ENCODE measurements at places on chromosomes 2 and 18.

DNA sequence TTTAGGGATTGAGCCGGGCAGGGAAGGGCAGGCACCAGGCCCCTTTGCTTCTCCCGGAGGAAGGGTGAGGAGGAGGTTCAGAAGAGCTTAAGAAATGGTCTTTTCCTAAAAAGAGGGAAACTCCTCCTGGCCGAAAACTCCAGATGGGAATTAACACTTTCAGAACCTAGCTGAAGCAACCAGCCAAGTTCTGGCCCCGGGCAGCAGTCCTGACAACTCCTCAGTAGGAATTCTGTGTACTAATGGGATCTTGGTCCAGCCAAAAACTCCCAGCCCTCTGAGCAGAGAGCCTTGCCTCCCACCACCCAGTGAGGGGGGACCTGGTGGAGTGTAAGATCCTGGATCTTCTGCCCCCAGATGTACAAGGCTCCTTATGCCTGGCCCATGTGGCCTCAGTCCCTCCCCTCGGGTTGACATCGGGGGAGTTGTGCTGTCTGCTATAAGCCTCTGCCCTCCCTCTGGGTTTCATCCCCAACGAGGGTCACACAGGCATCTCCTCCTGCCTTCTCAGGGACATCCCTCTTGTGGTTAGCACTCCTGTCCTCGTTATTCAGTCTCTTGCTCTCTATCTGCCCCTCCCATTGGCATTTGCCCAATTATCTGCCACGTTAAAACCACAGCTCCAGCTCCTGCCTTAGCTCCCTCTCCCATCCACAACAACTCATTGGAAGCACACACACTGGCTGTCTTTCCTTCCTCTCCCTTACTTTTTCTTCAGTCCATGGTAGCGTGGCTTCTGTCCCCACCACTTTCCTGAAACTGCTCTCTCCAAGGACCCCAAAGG lies 184.6 kb downstream of the CYP26B1 start:
- no peak for DNase-seq

DNA sequence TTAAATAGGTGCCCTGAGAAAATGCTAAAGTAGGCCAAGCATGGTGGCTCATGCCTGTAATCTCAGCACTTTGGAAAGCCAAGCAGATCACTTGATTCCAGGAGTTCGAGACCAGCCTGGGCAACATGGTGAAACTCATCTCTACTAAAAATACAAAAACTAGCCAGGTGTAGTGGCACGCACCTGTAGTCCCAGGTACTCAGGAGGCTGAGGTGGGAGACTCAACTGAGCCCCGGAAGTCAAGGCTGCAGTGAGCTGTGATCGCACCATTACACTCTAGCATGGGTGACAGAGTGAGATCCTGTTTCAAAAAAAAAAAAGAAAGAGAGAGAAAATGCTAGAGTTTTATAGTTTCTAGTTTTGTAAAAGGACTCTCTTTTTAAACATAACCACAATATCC lies 12.0 kb downstream of the ANKRD44 start:
- DNase-seq = no peak

- DNase-seq = no peak
Measured at GRCh38 chr18:23825496-23825895, 136.2 kb downstream of the LAMA3 start.

- DNase-seq = no peak
Measured at GRCh38 chr2:32862269-32863055, 84.3 kb upstream of the LTBP1 start.

DNA sequence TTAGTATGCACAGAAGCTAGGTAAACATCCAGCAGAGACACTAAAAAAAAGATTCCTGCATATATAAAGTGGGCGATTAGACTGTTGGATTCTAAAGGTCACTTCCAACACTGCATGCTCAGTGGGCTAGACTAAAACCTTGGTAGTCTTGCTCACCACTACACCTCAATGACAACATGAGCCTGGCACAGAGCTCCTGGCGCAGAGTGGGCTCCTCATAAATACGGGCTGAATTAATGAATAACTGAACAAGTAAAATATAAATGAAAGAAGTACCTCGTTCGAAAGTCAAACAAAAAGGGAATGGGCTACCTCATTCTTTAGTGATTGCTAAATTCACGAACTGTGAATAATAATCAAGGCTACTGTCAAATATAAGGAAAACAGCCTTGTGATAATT lies 185.3 kb downstream of the STK39 start:
- no peak for DNase-seq

DNA sequence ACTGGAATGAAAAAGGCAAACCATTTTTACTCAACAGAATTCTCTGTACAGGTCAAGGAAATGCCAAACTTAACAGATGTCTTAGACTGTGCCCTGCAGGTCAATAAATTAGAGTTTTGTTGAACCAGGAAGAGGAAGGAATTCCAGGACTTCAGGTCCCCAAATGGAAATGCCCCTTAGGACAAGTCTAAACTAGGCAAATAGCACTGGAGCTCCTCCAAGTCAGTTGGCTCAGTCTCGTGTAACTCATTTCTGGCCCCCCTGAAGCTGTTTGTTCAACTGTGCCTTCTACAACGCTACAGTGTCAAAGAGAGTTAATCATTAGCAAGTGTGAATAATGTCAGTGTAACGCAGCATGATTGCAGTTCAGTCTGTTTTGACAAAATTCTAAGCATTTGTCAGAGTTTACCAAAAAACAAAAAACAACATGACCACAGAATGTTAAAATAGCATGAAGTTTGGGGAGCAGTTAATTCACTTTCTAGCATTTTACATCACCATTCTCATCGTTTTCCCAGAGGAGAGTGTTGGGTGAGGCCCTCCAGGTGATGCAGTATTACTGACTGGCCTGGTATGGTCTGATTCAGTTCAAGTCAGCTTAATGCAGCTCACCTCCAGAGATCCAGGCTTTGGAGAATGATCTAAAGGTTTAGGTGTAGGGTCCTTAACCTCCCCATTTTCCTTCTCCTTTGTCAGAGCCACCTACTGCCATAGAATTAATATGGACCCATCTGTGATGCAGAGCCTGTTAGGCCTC lies 108.1 kb downstream of the AQP4 start:
- no peak for DNase-seq

GRCh38 chr18:22207021-22207758 lies 37.8 kb downstream of the GATA6 start:
- DNase-seq = no peak

GRCh38 chr2:204971206-204971907 lies 426.1 kb downstream of the PARD3B start:
- no peak for DNase-seq

- no peak for DNase-seq
Measured at GRCh38 chr2:160474319-160474645, 19.3 kb downstream of the RBMS1 start.

GRCh38 chr2:109711230-109712122 lies 82.6 kb upstream of the RGPD5 start:
- no peak for DNase-seq

- no peak for DNase-seq
Measured at GRCh38 chr2:81648370-81648769, 1343.8 kb upstream of the LRRTM1 start.

DNA sequence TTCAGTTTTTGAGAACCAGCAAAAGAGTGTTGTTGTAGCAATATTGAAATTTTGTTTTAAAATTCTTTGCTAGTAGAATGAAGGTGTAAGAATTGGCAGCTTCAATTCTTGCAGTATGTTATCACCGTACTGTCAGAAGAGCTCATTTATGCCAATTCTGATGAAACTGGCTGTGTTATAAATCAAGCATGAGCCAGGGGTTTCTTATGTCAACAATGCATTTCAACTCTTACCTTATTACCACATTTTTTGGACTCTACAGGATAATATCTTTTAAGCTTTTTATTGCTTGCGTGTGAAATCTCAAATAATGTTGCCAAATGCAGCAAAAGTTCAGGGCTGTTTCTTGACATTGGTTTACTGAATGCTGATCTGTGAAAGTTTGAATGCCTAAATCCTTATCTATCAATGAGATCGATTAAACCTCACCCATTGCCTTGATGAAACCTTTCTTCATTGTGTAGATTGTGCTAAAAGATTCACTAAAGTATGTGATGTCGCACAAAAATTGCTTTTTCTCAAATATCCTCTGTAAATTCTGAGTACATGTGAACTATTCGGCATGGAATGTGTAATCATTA lies 1389.3 kb upstream of the ZEB2 start:
- no peak for DNase-seq

- DNase-seq = no peak
Measured at GRCh38 chr2:101161658-101162057, 10.5 kb upstream of the TBC1D8 start.

- no peak for DNase-seq
Measured at GRCh38 chr18:23453680-23454058, 582 bp downstream of the RIOK3 start.

- no peak for DNase-seq
Measured at GRCh38 chr2:190459881-190460280, 51.7 kb downstream of the MFSD6 start.

DNA sequence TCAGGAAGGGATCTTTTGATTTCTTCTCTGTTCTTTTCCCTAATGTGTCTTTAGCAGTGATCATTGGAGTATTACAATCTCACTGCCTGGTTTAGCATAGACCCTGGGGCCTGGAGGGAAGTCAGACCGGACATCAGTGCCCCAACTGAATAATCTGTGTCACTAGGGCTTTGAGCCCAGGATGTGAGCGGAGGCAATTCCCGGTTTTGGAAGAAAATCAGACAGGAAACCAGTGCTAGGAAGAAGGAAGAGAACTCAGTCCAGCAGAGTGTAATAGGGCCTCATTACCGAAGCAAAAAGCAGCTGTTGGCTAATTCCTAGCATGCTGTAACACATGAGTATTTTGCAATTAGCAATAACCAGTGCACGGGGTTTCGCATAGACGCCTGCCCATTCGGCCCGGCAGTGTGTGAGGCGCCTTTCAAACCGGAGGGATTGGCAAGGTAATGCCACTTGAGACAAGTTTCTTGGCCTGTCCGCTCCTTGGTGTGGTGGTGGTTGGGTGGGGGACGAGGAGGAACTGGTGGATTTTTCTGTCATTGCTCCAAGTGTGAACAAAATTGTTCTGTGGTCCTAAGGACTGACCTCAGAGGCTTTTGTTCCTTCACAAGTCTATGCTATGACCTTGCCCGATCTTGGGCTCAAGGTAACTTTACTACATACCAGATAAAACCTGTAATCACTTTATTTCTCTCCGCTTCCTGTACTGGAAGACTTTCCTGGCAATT lies 2.8 kb downstream of the FOSL2 start:
- peak; percentile 77 for DNase-seq

DNA sequence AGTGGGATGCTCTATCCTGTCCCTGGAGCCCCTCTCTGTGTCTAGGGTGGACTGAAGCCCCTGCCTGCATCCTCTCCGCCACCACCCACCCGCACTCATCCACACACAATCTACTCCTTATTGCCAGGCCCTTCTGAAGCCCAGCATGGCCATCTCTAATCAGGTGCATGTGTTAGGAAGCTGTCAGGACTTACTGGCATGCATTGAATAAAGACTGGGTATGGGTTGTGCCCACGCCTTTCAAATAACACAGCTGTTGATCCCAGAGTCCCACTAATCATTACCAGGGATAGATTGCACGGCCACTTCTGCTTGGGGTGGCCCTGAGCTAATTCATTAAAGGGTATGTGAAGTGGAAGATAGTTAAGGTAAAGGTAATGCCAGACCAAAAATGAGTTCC lies 88.4 kb downstream of the CABLES1 start:
- no peak for DNase-seq

DNA sequence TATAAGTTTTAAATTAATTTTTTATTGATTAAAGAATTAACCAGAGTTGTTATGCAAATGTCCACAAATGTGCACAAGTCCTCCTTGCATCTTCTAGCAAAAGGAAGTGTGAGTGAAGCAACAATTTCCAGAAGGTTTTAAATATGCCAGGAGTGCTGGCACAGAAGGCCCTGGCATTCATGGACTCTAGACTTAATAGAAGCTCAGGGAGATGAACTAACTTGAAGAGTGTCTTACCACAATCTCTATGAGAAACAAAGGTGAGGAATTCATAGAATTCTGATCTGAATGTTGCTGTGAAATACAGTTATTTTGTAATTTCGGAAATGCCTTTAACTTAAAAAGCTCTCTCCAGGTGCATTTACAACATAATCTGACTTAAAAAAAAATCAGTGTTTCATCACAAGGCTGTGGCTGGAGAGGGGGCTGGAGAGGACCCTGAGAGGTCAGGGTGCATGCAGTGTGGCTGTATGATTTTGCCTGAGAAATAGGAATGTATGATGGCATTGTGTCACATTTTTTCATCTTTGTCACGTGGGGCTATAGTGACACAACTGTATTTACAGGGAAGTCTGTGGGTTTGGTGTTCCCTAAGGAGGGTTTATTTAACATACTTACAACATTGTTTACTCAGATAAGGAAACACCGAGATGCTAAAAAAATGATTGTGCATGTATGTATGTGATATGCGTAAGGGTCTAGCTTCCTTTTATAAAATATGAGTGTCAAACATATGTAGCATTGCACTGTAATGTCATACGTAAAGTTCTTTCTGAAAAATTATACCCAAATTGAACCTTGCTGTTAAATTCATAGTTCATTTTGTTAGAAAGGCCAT lies 66.2 kb downstream of the MAP4K4 start:
- DNase-seq = no peak

GRCh38 chr2:151289972-151290866 lies 751 bp upstream of the NMI start:
- DNase-seq = no peak

DNA sequence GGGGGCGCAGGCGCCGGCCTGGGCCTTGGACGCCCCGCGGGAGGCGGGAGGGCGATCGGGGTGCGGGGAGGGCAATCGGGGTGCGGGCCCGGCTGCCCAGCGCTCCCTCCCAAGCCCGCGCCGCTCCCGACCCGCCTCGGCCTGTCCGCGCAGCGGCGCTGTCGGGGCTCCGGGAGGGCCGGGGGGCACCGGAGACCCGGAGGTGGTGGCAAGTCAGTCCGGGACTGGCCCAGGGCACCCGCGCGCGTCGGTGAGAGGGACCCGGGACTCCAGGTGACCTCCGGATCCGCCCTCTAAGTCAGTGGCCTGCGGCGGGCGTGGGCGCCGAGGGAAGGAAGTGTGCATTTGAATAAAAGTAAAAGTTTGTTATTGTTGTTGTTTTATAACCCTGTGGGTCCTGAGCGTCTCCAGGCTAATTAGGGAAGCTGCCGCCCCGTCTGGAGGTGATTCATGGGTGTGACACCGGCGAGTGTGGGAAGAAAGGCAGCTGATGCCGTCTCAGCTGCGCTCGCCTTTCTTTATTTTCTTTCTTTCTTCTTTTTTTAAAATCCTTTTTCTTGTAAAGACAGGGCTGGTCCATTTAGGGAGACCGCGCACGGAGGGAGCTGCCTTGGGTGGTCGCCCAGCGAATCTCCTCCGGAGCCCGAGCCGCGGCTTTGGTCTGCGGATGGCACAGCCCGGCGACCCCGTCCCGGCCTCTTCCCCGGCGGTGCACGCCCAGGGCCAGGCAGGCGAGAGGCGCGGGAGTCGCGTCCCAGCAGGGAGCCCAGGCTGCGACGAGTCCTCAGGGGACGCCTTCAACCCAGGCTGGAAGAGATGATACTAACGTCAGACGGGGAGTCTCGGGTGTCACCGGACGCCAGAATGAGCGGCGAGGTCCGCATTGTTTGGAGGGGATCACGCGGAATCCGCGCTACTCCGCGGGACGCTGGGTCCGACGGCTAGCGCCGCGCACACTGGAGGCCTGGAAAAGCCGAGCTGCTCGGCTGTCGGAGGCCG lies 627 bp upstream of the CRACDL start:
- DNase-seq = no peak

All from DMS 273 treated with DMSO at 0.1 percent for 48 hours (cell line).